ENCODE measurements at places on chromosomes 16 and 17. TPM values are rescaled to one million over a fixed set of nuclear protein-coding genes. Genes with fewer than 3 reads are reported as not detected.

Gene TPPP3
- total RNA-seq = 3.6 TPM

Gene OR1F1
- not detected for total RNA-seq

Gene KIF18B
- 0.64 TPM for total RNA-seq

Gene KCNG4
- not detected for total RNA-seq

Gene SEZ6
- total RNA-seq = not detected

Gene MYLK3
- total RNA-seq = 0.48 TPM

Gene PRR15L
- total RNA-seq = not detected

Gene NOL3
- total RNA-seq = 87.7 TPM

Gene C17orf78
- total RNA-seq = not detected

Gene C16orf92
- not detected for total RNA-seq

Gene MPO
- total RNA-seq = not detected

Gene TEKT5
- not detected for total RNA-seq

Gene OR3A3
- not detected for total RNA-seq

Gene DRC3
- total RNA-seq = 18.0 TPM

Gene MT3
- not detected for total RNA-seq

Gene RHBDL3
- total RNA-seq = 0.73 TPM

Gene NATD1
- total RNA-seq = 8.6 TPM

Measured in breast epithelium (tissue), 4 donors.